CD4-positive, alpha-beta T cell treated with Interleukin-15 for 4 hours (primary cell): ENCODE measurements at places on chromosomes 11 and 22.

GRCh38 chr11:13449522-13449921 is 13.5 kb downstream of the BTBD10 start:
- no peak for DNase-seq

DNA sequence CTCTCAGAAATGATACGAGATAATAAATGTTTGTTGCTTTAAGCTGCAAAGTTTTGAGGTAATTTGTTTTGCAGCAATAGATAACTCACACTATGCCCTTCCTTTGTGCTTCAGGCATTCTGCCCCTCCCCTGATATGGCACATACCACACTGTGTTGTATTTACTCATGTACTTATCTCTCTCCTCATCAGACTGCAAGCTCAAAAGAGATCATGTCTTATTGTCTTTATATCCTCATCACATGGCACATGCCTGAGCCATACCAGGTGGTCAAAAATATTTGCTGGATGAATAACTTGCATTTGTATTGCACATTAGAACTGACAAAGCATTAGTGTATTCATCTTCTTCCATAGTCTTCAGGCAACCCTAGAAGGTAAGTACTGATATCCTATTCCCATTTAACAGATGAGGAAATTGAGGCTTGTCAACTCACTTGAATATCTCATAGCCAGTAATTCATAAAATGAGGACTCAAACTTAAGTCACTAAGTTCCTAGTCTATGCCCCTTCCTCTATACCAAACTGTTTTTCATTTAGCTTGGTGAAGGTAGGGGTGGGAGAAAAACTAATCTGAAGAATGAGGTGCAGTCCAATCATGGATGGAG is 83.9 kb upstream of the EED start:
- DNase-seq = no peak

DNA sequence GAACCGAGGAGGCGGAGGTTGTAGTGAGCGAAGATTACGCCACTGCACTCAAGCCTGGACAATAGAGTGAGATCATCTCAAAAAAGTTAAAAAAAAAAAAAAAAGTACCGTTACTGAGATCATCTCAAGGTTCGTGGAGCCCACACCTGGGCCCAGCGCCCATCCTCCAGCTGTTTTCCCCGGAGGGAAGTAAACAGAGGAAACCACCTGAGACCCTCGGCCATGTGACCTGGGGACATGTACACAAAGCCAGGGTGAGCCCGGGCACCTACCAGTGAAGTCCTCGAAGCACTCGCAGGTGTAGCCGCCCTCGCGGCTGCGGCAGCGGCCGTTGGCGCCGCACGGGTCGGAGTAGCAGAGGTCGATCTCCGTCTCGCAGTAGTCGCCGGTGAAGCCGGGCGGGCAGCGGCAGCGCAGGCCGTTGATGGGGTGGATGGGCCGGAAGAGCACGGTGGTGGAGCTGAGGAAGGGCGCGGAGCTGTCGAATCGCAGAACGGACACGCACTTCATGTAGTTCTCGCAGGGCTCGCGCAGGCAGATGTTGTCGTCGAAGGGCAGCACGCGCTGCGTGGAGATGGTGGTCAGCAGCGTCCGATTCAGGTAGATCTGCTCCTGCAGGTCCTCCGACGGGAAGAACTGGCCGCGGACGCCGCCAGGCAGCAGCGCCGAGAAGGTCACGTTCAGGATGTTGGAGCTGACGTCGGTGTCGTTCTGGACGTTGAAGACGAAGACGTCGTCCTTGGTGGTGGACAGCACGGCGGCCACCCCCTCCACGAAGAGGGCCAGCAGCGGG is 73.8 kb downstream of the CELSR1 start:
- DNase-seq = no peak

DNA sequence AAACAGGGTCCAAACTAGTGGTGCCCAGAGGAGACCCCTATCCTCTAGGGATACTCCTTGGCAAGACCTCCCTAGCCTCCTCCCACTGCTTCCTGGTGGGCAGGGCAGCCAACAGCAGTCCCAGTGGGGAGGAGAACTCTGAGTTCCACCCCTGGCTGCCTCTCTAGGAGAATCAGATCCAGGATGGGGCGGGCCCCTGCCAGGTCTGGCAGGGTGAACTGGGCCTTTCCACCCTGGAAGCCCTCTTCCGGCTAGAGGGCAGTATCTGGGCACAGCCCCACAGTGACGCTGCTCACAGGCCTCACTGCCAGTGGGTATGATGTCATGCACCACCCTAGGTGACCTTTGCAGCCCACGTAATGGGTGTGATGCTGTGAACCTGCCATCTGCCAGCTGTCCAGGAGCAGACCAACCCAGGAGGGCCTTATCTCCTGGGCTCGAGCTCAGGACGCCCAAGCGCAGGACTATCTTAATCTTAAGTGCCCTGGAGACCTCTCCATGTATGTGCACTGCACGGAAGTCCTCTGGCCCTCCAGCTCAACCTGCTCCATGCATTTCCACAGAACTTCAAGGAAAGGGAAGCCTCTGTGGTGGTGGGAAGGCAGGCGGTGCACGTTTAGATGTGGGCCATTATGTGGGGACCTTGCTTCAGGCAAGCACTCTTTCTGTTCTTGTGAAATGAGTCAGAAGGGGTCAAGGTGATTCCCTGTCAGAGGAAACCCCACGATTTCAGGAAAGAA is 31.8 kb upstream of the FCHSD2 start:
- DNase-seq = no peak

- no peak for DNase-seq
Measured at GRCh38 chr11:6345366-6345765, 25.1 kb upstream of the CAVIN3 start.

GRCh38 chr11:2172676-2173075 is 1.1 kb upstream of the TH start:
- no peak for DNase-seq

DNA sequence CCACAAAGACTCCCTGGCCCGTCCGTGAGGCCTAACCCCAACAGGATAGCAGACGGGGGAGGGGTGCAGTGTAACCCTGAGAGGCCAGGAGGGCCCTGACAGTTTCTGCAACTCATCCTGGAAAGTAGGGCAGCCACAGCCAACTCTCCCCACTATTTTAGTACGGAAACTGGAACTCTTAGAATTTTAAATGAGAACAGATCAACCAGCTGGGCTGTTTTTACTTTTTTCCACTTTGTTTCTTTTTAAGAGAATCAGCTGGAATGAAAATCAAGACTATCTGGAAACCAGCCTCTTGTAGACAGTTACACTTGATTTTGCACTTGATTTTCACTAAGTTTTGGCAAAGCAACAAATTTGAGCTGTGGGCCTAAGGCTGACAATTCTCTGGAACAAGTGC is 42.7 kb upstream of the NRIP3 start:
- no peak for DNase-seq

DNA sequence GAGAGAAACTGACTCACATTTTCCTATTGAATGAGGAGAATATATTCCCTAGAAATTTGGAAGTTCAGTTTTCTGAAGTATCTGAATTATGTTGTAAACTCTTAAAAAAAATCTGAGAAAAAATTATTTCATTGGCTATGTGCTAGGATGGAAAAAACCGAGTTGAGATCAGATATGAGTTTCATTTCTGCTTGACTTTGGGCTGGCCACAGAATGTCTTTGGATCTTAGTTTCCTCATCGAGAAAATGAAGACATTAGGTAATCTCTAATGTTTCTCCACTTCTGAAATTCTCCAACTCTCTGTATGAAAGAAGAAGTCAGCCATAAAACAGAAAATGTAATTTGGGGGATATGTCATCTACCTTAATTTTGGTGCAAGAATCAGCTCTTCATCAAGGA is 28.8 kb downstream of the SLN start:
- DNase-seq = no peak
